ENCODE measurements at places on chromosomes 2 and 18.

DNA sequence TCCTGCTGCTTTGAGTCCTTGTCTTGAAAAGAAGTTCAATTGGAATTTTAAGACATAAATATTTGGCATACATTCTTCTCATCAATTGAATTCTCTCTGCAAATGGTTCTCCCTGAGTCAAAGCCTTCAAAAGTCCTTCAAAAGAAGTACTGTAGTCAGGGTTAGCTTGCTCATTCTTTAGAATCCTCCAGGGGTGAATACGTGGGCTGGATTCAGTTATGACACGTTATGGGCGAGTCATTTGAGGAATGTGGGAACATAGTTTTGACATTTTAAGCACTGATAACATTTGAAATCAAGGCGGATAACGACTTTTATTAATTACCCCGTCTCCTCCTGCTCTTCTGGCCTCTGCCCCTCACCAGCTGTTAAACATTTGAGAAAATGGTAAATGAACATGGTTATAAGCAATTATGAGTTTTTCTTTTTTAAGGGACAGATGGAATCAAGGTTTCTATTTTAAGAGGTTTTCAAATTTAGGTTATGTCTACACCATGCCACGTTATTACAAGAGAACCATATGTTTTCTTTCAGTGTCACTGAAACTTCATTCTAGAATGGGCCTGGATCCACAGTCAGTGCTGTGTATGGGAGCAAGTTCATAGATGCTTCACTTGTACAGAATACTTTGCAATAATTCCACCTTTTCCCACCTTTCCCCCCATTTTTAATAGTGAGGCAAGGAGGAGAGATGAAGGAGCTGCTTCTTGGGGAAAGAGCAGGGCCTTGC is 273.1 kb downstream of the TSN start:
- DNase-seq, result no peak

DNA sequence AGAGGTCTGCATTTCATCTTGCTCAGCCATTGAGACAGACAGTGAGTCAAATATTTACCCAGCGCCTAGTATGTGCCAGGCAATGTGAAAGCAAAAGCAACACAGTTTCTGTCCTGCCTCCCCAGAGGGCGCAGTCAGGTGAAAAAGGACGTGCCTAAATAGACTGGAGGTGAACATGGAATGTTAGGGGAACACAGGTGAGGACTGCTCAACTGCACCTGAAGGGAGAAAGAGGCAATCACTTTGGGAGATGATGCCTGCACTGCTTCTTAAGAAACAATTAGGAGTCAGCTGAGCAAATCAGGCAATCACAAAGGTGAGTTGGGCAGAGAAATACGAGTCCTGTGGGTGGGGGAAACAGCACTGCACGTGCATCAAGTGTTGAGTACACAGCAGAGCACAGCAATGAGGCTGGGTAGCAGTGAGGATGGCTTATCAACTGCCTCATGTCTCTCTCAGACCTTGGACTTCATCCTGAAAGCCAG is 218.3 kb upstream of the SMAD7 start:
- no peak for DNase-seq

DNA sequence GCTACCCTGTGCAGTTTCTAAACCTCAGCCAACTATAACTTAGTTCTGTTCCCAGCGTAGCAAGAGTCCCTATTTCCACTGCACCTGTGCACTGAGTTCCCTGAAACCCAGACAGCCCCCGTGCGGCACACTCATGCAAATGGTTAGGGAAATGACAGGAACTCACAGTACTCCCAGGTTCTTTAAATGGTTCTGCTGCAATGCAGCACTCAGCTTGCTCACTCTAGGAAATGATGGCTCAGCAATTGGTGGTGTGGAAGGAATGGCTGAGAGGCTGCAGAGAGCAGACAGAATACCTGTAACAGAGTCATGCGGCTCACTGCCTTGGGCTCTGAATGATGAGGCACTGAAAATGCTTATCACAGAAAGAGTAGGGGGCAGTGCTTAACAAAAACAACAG is 143.0 kb downstream of the RAD51AP2 start:
- DNase-seq, result no peak

DNA sequence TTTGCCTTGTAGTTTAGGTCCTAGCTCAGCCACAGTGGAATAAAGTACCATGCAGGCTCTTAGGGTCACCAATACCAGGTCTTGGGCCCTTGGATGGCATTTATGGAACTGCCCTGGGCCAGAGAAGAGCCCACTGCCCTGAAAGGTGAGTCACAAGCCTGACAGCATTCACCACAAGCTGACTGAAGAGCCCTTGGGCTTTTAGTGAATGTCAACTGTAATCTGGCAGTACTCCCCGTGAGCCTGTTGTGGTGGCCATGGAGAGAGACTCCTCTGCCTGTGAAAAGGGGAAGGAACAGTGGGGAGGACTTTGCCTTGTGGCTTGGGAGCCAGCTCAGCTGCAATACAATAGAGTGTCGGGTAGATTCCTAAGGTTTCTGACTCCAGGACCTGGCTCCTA is 1389.7 kb downstream of the DSC3 start:
- no peak for DNase-seq

DNA sequence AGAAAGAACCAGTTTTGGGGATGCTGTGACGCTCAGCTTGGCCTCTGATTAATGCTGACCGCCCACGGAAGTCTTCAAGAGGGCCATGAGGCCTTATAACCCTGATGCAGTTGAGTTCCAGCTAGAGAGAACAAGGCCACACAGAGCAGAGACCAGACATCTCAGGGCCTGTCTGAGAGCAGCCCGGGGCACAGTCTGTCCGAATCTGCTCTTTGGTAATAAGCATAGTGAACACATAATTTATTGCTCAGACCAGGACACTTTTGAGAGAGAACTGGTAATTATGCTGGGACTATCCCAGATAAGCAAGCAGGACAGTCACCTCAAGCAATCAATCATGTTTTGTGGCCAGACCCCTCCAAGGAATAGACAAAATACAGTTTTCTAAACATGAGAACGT is 68.5 kb downstream of the STPG4 start:
- no peak for DNase-seq

GRCh38 chr18:35804377-35804776 is 168.1 kb upstream of the RMP24 start:
- DNase-seq, result no peak

DNA sequence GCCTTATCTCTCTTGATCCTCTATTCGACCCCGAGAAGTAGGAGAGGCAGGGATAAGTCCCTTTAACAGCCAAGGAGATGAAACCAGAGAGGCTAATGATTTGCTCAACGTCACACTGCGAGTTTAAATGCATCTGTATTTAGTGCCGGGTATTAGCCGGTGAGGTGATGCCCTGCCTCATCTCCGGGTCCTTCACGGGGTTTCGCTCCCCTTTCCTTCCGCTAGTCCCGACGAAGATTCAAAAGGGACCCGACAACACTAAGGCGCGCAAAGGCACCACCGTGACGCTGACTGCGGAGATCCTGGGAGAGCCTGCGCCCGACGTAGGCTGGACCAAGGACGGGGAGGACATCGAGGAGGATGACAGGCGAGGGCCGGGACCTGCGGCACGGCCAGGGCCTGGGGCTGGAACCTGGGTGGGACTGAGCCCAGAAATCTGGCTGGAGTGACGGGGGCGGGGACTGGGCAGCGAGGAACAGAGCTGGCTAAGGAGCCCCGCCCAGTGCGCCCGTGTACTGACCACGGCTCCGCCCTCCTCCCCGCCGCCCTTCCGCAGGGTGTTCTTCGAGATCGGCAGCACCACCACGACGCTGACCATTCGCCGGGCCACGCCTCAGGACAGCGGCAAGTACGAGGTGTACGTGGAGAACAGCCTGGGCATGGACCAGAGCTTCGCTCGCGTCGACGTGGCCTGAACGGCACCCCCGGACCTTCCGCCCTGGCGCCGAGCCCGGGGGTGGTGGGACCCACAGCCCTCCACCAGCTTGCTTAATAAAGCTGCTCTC is 1.0 kb upstream of the GMPPA start:
- DNase-seq, result peak; percentile 82

DNA sequence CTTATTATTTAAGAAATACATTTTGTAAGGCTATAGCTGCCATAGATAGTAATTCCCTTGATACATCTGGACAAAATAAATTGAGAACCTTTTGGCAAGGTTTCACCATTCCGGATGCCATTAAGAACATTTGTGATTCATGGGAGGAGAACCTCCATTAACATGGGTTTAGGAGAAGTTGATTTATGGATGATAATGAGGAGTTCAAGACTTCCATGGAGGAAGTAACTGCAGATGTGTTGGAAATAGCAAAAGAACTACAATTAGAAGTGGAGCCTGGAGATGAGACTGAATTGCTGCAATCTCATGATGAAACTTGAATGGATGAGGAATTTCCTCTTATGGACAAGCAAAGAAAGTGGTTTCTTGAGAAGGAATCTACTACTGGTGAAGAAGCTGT is 17.3 kb downstream of the PHLPP1 start:
- no peak for DNase-seq

GRCh38 chr2:20595439-20596192 is 55.3 kb downstream of the HS1BP3 start:
- peak; percentile 58 for DNase-seq

DNA sequence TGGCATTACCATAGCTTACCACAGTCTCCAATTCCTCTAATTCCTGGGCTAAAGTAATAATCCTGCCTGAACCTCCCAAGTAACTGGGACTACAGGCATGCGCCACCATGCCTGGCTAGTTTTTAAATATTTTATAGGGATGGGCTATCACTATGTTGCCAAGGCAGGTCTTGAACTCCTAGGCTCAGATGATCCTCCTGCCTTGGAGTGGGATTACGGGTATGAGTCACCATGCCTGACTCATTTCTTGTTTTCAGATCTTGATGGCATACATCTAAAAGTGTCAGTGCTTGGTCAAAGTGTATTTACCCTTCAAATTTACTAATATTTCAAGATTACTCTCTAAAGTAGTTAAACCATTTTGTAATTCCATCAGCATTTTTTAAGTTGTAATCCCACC is 9.4 kb upstream of the SOCS6 start:
- no peak for DNase-seq

- DNase-seq, result no peak
These were observed 104.3 kb downstream of the VWC2L start for GRCh38 chr2:214515111-214515510.

- DNase-seq, result peak; percentile 71
These were observed 1.7 kb downstream of the INPP5D start for GRCh38 chr2:233061591-233062450.

- no peak for DNase-seq
These were observed 250.2 kb upstream of the REG3G start for GRCh38 chr2:78775291-78775690.

- DNase-seq, result no peak
These were observed 55.0 kb downstream of the NDUFA10 start for GRCh38 chr2:239970004-239970623.

GRCh38 chr2:134634054-134634753 is 84.6 kb downstream of the TMEM163 start:
- DNase-seq, result peak; percentile 64

DNA sequence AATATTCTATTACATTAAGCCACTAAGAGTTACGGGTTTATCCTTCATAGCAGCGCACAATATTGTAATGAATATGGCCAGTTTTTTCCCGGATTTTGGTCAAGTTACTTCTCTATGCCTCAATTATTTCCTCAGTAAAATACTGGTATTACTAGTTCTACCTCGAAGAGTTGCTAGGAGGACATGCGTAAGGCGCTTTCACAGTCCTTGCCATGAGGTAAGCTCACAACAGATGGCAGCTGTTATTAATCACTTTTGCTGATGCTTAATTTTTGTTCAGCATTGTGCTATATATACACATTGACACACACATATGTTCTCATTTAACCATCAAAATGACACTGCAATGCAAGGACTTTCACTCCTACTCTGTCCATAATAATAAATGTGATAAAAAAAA is 101.5 kb downstream of the SCG2 start:
- DNase-seq, result no peak

DNA sequence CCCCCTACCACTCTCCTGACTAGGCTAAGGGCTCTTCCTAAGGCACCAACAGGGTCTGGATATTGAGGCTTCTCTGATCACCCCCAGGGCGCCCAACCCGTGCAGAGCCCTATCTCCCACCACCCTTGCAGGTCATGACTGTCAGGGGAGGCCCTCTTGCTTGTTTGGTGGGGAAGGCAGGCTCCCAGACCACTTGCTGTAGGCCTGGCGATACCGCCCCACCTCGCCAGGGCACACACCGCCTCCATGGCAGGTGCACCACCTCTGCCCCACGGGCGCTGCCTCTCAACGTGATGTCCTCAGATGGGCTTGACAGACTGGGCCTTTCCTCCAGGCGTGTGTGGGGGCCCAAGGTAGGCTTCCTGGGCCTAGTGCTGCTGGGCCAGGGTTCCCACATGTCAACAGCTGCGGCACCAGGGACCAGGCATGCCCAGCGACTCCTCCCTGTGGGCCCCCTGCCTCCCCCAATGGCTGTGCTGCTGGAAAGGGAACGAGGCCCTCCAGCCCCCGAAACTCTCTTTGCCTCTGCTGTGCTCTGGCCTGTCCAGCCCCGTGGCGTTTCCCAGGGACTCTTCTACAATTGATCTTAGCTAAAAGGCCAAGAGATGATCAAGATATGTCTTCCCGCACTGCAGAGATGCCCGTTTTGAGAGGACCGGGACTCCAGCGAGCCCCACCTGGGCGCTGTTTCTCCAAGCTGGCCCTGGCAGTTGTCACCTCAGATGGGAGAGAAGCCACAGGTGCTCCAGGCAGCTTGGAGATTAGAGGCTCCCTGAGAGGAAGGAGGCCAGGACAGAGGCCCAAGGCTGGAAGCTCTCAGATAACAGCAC is 7.5 kb downstream of the NPPC start:
- DNase-seq, result no peak

DNA sequence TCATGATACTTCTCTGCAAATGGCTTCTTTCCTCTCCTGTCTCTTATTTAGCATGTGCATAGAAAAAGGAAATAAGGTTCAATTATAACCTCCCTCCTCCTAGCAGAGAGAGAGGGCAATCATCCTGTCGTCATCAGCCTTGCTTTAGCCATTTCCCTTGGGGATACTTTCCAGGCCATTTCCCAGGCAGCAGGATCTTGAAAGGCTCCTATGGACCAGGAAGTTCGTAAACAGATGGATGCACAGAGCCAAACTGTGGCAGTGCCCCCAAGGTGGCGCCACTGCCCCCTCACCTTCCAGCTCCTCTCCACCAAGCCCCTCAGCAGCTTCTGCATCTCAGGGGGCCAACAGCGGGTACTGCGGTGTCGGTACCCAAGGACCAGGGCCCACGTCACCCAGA is 157.4 kb downstream of the DTNA start:
- peak; percentile 12 for DNase-seq

All from Ammon's horn (tissue), 1 donor.